Activated CD4-positive, alpha-beta T cell treated with anti-CD3 and anti-CD28 coated beads, Interleukin-2, amount 10 ng/mL, durations not matched to agents 24 days and 14 days (primary cell): ENCODE measurements at places on chromosomes 3 and 15. TPM values are rescaled to one million over a fixed set of nuclear protein-coding genes. Genes with fewer than 3 reads are reported as not detected.

GRCh38 chr15:73870700-73871408 is 2.5 kb upstream of the TBC1D21 start:
- DNase-seq, result no peak

DNA sequence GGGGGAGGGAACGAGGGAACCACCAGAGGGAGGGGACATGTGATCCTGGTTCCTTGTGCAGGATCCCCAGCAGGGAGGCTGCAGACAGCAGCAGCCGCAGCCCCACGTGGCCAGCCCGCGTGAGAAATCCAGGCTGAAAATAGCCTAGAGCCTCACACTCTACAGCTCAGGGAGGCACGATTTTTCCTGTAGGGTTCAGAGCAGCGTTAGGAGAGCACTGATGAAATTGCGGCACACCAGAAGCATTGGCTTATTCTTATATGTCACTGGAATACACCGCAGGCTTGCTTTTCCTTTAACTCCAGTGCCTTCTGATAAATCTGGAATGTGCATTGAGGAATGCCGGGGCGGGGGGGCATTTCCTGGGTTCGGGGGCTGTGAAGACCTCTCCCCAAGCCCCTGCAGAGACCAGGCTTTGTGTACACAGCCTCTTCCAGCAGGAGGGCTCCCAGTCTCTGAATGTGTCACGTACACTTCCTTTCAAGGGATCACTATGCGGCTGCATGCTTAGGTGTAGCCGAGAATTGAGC is 193.0 kb downstream of the ATP10A start:
- DNase-seq, result no peak

DNA sequence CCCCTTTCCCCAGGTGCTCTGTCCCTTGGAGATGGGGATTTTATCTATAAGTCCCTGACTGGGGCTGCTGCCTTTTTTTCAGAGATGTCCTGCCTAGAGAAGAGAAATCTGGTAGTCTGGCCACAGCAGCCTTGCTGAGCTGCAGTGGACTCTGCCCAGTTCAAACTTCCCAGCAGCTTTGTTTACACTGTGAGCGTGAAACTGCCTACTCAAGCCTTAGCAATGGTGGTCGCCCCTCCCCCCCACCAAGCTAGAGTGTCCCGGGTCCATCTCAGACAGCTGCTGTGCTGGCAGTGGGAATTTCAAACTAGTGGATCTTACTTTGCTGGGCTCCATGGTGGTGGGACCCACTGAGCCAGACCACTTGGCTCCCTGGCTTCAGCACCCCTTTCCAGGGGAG is 38.9 kb downstream of the TMEM266 start:
- no peak for DNase-seq

GNL3 gene
- total RNA-seq, result 254 and 267 TPM in 2 replicates

PCLAF gene
- 67.6 and 81.9 TPM in 2 replicates for total RNA-seq

GRCh38 chr3:170585937-170586310 is at the start of gene SLC7A14:
Gene SLC7A14, minus strand, starts transcription at chr3:170586075. Its CDS starts 59,139 bp downstream, at chr3:170526936.
- DNase-seq, result no peak

- DNase-seq, result no peak
These were observed 605.0 kb downstream of the NLGN1 start for GRCh38 chr3:174002543-174002942.

GNB4 gene
- total RNA-seq, result 11.8 and 14.0 TPM in 2 replicates
